Activated T-helper 1 cell treated with anti-CD3 and anti-CD28 coated beads, Interleukin-12 subunit alpha, Interleukin-12 subunit beta, Interleukin-2, Interleukin-4 antibody, amounts not matched to agents 30 ng/mL and 10 ng/mL and 1 ng/mL, durations not matched to agents 14 hours and 24 hours and 36 hours (primary cell): ENCODE measurements at places on chromosomes 5 and 9.

DNA sequence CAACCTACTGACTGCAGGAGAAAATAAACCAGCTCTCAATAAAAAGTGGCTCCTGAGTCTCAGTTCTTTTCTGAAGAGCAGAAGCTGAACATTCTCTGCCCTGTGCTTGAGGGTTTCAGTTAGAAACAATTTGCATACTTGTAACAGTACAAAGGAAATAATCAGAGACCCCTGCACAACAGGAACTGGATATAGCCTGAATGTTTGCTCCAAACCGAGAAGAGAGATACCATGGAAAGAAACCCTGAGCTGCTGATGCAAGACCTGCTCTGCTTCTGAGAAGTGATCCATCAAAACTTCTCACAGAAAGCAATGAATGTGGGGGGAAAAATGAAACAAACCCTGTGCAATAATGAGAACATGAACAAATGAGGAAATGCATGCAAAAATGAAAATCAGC, 592.9 kb downstream of the SEMA5A start:
- no peak for DNase-seq

GRCh38 chr9:29044959-29045358, 1471.7 kb upstream of the C9orf72 start:
- DNase-seq: no peak

GRCh38 chr9:121577166-121577565, 74.3 kb upstream of the DAB2IP start:
- no peak for DNase-seq

DNA sequence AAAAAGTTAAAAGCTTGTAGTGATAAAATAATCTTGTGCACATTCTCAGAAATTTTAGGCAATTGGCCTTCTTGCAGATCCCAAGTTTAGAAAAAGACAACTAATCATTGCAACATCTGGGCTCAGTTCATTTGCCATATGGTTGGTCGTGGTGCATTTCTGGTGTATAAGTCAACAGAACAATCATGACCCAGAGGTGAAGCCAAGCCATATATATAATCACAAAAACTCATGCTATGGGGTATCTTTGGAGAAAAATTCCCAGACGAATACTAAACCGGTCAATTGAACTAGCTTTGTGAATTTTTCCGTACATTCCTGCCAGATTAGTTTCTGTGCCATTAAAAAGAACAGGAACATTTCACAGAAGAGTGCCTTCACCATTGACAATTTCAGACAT, 50.3 kb downstream of the FYB1 start:
- no peak for DNase-seq

- DNase-seq: no peak
Measured at GRCh38 chr5:27568811-27569210, 530.4 kb upstream of the CDH9 start.

DNA sequence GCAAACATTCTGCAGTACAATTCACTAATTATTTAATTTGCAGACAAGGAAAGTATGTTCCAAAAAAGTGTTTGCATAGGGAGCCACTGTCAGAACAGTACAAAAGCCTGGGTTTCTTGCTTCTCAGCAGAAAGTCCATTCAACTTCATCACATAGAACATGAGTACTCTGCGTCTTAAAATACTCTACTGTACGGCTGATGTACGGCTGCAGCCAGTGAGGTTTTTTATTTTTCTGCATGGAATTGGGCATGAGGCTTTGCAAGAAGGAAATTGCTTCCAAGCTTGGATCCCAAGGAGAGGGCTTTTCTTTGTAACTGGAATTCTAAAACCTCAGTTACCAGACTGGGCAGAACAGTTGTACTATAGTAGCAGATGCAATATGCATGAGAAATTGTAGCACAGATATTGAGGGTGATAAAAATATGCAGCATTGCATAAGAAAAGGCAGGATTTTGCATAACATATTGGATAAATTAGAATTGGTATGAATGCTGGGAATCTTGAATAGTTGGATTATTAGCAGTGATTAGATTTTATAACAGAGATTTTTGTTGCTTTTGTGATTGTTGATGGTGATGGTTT, 178.1 kb upstream of the CDH9 start:
- DNase-seq: no peak

DNA sequence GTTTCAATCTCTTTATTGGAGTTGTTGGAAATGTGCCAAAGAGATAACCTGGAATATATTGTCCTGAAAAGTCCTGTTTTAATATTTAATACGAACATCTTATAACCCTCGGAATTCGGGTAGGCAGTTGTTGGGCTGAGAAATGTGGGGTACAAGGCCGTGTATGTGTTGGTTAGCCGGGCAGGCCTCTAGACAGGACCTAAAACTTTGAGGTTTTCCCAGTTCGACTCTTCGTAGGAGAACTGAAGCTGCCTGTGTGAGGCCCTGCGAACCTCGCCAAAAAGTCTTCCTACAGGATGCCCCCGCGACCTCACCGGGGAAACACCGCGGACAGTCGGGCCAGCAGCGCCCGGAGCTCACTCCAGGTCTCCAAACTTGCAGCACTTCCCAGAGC, 583 bp upstream of the TJP2 start:
- no peak for DNase-seq

DNA sequence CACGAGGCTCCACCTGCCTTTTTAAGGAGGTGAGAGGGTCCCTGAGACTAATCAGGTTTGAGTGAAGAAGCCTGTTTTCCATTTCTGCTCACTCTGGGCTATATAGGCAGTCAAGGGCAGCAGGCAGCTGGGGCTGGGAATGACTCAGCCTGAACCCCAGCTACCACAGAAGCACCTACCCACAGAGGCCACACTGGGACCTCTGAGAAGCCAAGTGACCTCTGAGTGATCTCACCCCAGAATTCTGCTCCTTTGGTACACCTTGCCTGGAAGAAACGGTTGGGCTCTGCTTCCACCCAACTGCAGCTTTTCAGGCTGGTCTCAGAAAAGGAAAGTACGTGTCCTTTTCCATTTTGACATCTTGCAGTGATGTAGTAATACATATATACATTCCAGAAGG, 6.8 kb downstream of the FAM219A start:
- DNase-seq: peak; percentile 13

DNA sequence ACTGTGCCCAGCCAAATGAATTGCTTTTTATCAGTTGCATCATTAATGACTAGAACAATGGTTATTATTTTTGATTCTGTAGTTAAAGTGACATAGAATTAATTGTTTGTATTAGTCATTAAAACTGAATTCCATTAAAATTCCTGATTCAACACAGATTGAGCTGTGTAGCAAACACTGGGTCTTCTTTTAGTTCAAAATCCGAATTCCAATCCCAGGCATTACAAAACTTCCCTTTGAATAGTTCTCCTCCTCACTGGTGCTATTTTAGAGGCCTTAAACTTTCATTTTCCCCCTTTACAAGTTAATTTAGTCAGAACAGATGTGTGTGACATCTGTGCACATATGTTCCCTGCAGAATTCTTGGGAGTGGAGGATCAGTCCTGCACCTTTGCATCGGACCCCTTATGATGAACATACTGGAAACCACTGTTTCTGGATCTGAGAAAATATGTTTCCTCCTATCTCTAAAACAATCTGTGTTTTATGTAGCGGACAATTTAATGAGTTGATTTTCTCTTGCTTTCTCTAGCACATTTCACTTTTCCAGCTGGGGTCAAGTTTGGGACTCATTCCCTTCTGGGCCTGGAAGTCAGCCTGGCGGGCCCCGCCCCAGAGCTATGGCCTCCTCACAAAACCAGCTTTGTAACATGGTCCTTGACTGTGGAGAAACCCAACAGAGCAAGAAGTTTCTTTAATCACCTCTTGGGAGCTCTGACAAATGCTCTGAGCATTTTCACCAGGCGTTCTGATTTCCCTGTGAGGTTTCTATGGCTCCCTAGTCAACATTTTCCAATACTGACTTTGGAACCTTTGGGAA, 87.9 kb upstream of the MAMDC2 start:
- DNase-seq: no peak

GRCh38 chr9:4555236-4555635, 65.0 kb downstream of the SLC1A1 start:
- no peak for DNase-seq

DNA sequence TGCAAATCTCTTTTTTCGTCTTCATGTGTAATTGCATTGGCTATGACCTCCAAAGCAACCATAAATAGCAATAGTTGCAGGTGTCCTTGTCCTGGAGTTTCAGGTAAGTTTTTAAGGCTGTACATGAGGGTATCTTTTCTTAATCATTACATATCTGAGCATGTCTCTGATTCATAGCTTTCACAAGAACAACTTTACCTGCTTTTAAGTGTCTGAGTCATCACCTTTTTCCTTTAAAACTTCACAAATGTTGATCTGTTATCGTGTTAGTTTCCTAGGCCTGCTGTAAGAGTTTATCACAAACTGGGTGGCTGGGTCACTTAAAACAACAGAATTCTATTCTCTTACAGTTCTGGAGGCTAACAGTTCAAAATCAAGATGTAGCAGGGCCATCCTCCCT, 13.8 kb downstream of the GARNL3 start:
- DNase-seq: no peak

DNA sequence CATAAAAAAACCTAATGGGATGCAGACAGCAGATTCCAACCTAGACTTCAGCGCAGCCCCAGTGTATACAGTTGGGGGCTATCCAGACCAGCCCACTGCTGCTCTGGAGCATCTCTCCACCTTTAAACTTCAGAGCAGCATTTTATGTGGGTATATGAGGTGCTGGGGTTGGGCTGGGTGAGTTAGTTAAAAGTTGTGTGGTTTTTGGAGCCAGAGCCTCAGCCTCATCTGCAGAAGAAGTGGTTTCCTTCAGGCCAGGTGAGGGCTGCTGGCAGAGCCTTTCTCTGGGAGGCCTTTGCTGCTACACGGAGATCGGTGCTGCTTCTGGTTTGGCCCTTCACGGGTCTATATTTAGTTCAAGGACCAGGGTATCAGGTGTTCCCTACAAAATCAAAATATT, 228.3 kb downstream of the PDZD2 start:
- no peak for DNase-seq

DNA sequence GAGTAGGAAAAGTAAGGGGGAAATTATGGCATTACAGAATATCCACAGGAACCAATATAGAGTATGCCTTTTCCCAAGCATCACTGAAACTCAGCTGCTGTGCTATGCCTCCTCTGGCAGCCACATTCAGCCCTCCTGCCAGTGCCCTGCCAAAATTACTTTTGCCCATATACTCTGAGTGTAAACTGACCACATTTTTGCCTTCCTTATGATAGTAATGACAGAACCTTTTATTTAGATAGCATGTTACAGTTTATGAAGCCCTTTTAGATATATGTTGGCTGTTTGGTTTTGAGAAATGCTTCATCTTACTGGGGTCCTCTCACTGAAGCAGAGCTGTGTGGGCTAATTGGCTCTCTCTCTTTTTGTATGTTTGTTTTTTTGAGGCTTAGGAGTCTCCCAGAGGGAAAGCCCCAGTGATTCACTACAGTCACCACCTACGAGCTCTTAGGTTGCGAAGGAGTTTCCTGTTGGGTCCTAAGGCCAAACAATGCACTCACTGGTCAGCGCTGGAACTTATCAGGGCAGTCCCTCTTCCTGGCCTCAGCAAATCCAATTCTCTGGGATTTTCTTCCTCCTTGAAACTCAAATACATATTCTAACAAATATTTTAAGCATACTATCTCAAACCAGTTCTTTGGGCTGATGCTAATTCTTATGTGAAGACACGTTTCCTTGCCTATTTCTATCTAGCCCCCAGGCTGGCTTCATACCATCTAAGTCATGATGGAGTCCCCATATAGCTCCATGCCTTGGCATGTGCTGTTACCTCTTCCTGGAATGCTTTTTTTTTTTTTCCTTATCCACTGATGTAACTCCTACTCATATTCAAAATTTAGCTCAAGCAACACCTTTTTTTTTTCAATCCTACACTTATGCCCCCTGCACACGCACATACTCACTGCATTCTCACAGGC, 3.7 kb downstream of the PHF24 start:
- DNase-seq: no peak

DNA sequence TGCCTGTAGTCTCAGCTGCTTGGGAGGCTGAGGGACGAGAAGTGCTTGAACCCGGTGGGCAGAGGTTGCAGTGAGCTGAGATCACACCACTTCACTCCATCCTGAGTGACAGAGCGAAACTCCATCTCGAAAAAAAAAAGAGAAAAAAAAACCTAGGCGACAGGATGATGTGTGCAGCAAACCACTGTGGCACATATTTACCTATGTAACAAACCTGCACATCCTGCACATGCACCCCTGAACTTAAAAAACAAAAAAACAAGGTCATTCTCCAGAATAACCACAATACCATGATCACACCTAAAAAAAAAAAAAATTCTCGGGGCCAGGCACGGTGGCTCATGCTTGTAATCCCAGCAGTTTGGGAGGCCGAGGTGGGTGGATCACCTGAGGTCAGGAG, 7.5 kb upstream of the DOLPP1 start:
- DNase-seq: no peak

- no peak for DNase-seq
Measured at GRCh38 chr9:4935001-4935672, 49.9 kb upstream of the JAK2 start.

DNA sequence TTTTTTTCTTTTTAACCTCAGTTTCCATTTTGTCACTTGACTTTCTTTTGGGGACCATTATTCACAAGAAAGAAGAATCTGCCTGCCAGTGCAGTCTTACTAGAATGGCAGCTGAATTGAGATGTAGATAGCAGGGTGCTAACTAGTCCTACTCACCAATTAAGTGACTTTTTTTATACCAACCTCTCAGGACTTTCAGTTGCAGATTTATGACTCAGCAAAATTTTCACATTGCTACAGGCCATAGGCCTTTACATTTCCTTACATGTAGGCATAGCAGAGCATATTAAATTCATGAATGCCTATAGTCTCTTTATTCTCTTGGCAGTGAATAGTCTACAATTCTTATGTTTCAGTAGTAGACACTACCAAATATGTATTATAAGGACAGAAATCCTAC, 54.0 kb upstream of the FKTN start:
- no peak for DNase-seq

GRCh38 chr9:36818965-36819870, 214.8 kb downstream of the PAX5 start:
- DNase-seq: no peak

GRCh38 chr9:38368731-38369130, 23.8 kb upstream of the ALDH1B1 start:
- no peak for DNase-seq

DNA sequence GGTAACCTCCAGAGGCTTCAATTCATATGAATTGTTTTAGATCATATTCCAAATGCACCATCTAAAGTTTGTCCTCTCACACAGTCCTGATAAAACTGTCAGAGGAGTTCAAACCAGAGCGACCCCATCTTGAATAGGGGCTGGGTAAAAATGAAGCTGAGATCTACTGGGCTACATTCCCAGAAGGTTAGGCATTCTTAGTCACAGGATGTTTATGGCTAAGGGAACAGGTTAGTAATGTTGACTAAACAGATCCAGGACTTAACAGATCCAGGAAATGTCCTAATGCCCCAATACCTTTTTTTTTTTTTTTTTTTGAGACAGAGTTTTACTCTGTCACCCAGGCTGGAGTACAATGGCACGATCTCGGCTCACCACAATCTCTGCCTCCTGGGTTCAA, 192.6 kb upstream of the PRDM9 start:
- DNase-seq: no peak

DNA sequence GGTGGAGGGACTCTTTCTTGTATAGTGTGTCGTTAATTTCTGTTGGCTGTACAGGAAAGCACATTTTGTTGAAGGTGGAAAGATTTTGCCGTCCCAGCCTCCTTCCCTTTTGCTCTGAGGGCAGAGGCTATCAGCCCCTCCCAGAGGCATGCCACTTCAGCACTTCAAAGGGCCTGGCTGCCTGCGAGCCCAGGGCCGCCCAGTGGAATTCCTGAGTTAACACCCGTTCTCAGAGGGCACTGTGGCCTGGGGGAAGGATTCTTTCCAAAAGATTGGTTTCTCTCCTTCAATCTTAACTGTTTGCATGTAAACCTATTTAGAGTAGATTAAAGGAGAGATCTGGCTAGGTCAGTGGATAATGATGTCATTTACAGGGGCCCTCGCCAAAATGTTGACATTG, 238.6 kb downstream of the FANCC start:
- no peak for DNase-seq

GRCh38 chr5:133356984-133357421, 255.3 kb downstream of the FSTL4 start:
- DNase-seq: no peak
